ENCODE measurements at places on chromosomes 3 and 15.

- DNase-seq = no peak
Observed at GRCh38 chr3:189157232-189158007, 14.4 kb upstream of the TPRG1 start.

- no peak for DNase-seq
Observed at GRCh38 chr3:85161544-85161943, 202.8 kb downstream of the CADM2 start.

DNA sequence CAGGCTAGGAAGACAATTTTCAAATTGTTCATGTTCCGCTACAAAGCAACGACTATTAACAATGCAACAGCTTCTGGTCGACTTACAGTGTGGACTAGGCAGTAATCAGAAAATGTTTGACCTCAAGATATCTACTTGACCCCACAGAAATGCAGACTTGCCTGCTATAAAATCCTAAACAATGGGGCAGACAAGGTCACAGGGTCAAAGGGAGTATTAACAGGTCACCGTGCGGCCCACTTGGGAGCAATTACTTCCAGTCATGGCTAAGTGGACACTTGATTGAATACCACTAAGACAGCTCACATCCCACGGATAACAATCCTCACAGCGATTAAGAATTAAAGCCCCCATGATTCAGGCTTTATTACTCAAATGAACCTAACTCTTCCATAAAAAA lies 58.9 kb downstream of the FOXP1 start:
- no peak for DNase-seq

- no peak for DNase-seq
Observed at GRCh38 chr3:17967111-17967510, 224.7 kb upstream of the TBC1D5 start.

- no peak for DNase-seq
Observed at GRCh38 chr15:83364501-83364900, 80.0 kb upstream of the BNC1 start.

- DNase-seq = no peak
Observed at GRCh38 chr3:12246497-12247163, 42.2 kb upstream of the PPARG start.
